NCI-H187 treated with DMSO at 0.1 percent for 48 hours (cell line): ENCODE measurements at places on chromosomes 12 and 14.
A peak's percentile ranks its signal among the peaks of the same experiment; 100 is the strongest.

GRCh38 chr12:31732926-31733548, 4.2 kb upstream of the AMN1 start:
- DNase-seq, result no peak

- no peak for DNase-seq
Observed at GRCh38 chr12:53726946-53727309, 324 bp downstream of the CALCOCO1 start.

- no peak for DNase-seq
Observed at GRCh38 chr12:15222219-15222618, 1.0 kb upstream of the RERG start.

GRCh38 chr12:104280111-104280510, 23.4 kb upstream of the EID3 start:
- no peak for DNase-seq

DNA sequence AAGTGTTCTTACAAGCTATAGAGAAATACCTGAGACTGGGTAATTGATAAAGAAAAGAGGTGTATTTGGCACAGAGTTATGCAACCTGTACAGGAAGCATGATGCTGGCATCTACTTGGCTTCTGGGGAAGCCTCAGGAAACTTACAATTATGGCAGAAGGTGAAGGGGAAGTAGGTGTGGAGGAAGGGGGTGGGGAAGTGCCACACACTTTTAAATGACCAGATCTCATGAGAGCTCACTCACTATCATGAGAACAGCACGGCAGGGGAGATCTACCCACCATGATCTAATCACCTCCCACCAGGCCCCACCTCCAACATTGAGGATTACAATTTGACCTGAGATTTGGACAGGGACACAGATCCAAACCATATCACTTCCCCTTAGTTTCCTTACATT, 32.8 kb downstream of the TSHR start:
- no peak for DNase-seq

GRCh38 chr12:26014085-26014484, 55.6 kb downstream of the RASSF8 start:
- no peak for DNase-seq

GRCh38 chr14:20866963-20867362, 24.2 kb upstream of the RNASE3 start:
- no peak for DNase-seq

DNA sequence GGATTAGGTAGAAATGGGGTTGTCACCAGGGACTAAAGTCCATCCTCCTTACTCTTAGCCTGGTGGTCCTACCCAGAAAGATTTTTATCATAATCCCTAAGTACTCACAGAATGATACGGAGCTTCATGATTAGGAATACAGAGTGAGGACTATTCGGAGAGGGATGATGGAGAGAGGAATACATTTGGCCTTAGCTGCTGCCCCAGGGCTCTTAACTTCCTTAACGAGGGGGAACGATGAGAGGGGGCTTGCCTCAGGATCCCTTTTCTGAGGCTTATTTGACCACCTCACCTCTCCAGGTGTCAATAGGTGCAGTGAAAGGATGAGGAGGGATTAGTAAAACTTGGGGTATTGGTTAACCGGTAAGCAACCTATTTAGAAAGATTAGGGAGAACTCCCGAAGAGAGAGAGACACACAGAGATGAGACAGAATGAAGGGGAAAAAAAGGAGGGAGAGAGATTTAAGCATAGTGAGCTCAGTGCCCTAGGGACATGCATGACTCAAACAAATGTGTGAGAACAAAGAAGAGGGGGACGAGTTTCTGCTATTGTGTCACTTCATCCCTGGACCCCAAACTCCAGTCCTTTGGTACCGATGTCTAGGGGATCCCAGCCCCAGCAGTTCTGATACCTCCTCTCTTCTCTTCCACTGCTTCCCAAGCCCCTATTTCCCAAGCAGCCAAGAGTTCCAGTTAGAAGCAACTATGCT, 1.1 kb downstream of the NFE2 start:
- no peak for DNase-seq

DNA sequence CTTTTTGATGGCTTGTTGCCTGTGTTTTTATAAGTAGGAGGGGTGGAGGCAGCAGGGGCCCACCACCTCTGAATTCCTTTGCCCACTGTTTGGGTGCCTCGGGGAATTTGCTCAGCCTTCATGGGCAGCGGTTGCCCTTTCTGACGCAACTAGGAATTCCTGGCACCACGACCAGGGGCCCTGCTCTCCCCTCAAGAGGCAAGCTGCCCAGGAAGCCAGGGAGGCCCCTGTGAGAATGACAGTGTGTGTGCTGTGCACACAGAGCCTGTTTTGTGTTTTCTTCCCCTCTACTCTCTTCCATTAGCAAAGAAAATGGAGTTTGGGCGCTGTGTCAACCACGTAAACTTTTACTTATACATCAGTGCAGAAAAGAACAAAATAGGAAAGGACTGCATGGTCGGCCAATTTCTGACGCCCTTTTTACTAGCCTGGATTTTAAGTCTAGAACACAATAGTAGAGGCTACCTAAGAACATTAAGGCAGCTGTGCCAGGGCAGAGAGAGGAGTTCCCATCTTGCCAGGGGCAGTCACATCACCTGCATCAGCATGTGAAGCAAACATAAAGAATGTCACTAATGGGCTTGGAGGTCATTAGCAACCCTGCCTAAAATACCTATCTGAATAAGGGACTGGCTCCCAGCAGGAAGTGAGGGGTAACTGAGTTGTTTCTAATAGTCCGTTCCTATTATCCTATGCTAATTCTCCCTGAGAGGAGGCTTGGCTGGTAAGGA, 17.9 kb upstream of the PTGR2 start:
- no peak for DNase-seq

GRCh38 chr12:125081427-125081826, 16.2 kb downstream of the AACS start:
- peak; percentile 96 for DNase-seq

DNA sequence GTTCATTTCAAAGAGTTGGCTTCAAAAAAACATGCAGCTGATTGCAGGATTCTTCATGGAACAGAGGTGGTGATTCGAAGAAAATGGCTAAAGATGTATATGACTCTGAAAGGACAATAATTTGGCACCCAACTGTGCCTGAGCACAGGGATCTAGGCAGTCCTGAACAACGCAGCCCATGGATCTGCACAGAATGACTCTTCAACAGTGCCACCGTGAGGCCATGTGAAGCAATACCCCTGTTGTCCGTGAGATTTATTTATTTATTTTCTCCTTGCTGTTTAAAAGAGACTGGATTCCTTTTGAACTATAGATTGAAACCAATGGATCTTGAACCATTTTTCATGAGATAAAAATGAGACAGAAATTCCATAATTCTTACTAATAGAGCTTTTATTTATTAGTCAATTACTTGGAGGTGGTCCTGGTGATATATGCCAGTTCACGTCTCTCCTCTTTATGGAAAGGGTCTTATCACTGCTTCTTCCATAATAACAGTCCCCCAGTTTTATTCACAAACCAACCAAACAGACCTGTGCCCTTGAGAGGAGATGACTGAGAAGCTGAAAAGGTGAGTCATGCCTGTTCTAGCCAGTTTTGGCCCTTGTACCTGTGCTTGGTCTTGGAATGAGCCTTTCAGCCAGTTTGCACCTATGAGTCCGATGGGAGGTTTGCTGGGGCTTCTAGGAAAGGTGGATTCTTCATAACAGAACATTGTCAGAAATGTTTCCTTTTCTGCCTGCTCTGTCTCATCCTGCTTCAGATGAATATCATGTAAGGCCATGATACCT, 1598.3 kb downstream of the AACS start:
- no peak for DNase-seq

DNA sequence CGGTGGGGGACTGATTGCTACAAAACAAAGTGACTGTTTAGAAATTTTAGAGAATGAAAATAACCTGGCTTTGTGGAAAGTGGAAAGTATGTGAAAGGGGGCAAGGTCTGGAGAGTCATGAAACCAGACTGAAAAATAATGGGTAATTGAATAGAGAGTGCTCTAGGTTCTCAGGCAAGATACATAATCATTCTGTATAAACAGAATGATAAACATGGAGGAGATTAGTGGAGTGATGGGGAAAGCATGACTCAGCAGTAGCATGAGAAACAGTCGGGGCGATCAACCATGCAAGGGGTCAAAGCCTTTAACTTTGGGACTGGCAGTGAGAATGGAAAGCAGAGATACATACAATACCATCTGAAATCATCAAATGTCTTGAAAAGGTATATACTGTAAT, 332.5 kb downstream of the CCER1 start:
- no peak for DNase-seq

GRCh38 chr14:86961106-86961716, 1031.8 kb downstream of the GALC start:
- DNase-seq, result no peak
